ENCODE measurements at places on chromosomes 1 and 21.

GRCh38 chr1:212234431-212235395, 50.5 kb upstream of the PPP2R5A start:
- DNase-seq = peak; percentile 95

DNA sequence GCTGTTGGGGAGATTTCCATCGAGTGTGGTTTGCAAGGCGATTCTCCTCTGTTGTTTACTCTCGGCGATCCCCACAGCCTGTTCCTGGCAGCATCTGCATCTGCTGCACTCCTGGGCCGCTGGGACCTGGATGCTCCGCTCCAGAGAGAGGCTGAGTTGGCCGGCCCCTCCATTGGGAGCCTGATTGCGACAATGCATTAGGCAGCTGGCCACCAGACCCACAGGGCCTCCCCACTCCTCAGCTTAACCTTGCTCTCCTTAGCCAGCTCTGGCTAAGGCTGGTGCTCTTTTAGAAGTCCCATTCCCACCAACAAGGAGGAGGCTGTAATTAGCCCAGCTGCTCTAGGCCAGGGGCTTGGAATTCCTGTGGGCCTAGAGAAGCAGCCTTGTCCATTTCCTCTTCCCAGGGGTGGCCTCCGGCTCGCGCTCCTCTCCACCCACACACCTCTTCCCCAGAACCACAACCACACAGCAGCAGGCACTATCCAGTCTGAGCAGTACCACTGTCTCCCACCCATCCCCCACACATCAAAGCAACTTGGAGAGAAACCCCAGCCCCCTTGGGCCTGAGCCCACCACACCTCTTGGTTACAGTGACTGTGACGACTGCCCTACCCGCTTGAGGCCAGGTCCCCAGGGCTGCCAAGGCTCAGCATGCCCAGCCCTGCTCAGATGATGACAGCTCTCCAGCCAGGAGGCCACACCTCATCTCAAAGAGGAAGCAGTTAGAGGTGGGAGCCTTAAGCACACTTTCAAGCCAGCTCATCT, 193.8 kb upstream of the EDN2 start:
- DNase-seq = peak; percentile 76

DNA sequence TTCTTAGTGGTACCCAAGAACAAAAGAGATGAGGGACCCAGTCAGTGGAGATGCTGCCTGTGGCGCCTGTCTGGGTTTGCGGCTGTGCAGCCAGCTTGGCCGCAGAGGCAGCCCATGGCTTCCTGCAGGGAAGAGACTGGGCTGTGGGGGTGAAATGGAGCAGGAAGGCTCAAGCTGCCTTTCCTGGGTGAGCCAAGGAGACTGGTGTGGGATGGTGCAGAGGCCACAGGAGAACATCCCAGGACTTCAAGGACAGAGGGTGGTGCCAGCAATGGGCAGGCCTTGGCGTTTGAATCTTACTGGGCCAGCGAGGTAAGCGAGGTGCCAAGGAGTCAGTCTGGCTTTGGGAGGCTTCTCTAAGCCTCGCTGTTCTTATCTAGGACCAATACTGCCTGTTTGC, 26.4 kb downstream of the KCNA10 start:
- DNase-seq = no peak

DNA sequence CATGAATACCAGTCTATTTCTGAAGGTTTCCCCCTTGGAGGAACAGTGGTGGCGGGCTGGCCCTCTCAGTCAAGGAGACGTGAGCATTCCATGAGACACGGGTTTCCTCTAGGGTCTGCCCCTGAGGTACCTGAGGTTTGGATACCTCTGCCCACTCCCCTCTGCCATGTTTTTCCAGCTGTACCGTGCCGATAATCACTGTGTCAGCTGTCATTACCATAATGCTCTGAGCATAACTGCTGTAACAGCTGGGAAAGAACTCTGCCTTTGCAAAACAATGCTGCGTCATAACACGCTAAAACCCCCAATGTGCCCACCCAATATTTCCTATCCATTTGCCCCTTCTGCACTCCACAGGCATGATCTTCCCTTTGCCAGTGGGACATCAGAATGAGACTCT, 425.1 kb downstream of the KIF26B start:
- no peak for DNase-seq

GRCh38 chr1:162846256-162847212, 14.4 kb downstream of the CCDC190 start:
- peak; percentile 89 for DNase-seq

DNA sequence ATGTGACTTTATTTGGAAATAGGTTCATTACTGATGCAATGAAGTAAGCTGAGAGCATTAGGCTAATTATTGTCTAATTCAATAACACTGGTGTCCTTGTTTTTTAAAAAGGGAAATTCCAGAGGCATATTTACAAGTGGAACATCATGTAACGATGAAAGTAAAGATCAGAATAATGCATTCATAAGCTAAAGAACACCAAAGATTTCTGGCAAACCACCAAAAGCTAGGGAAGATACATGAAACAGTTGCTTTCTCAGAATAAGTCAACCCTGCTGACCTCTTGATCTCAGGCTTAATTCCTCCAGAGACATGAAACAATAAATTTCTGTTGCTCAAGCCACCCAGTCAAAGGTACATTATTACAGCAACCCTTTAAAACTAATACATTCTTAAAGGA, 20.3 kb upstream of the IFI16 start:
- DNase-seq = no peak

Measured in astrocyte of the cerebellum (primary cell).